Left kidney (tissue), 8 donors: ENCODE measurements at places on chromosomes 1 and 21. TPM values are rescaled to one million over a fixed set of nuclear protein-coding genes. Genes with fewer than 3 reads are reported as not detected.

COL6A1 gene
- 205 TPM for polyA plus RNA-seq

TNFRSF14 gene
- 17.8 TPM for polyA plus RNA-seq

HUNK gene
- polyA plus RNA-seq: 18.1 TPM

EPHA10 gene
- polyA plus RNA-seq: 0.23 TPM

CCDC30 gene
- 26.7 TPM for polyA plus RNA-seq

RRP15 gene
- polyA plus RNA-seq: 27.4 TPM

IL12RB2 gene
- 0.65 TPM for polyA plus RNA-seq

DISP1 gene
- polyA plus RNA-seq: 17.2 TPM

ZDHHC18 gene
- polyA plus RNA-seq: 21.2 TPM

CC2D1B gene
- polyA plus RNA-seq: 37.8 TPM

LYSMD1 gene
- 16.9 TPM for polyA plus RNA-seq

GJA5 gene
- polyA plus RNA-seq: 16.3 TPM

ECM1 gene
- 11.9 TPM for polyA plus RNA-seq

ZNF697 gene
- polyA plus RNA-seq: 21.9 TPM

NTMT2 gene
- not detected for polyA plus RNA-seq

KRTAP21-2 gene
- not detected for polyA plus RNA-seq

ANXA9 gene
- polyA plus RNA-seq: 17.1 TPM

SLC41A1 gene
- 35.4 TPM for polyA plus RNA-seq

FAM163A gene
- 0.57 TPM for polyA plus RNA-seq

GBP5 gene
- 0.28 TPM for polyA plus RNA-seq

PKN2 gene
- 91.3 TPM for polyA plus RNA-seq

DDX59 gene
- polyA plus RNA-seq: 38.2 TPM

ANKRD34A gene
- 0.57 TPM for polyA plus RNA-seq

ZNF672 gene
- 20.2 TPM for polyA plus RNA-seq

MYOM3 gene
- polyA plus RNA-seq: 22.1 TPM

COA6 gene
- 31.2 TPM for polyA plus RNA-seq

RAB3B gene
- 7.3 TPM for polyA plus RNA-seq

LCE2D gene
- polyA plus RNA-seq: not detected

KRTAP10-12 gene
- polyA plus RNA-seq: not detected

AIRE gene
- 0.42 TPM for polyA plus RNA-seq

XPR1 gene
- polyA plus RNA-seq: 46.2 TPM

SHISAL2A gene
- polyA plus RNA-seq: 2.2 TPM

MMEL1 gene
- polyA plus RNA-seq: 1.6 TPM

PPIAL4G gene
- polyA plus RNA-seq: 0.13 TPM

CAPZA1 gene
- 151 TPM for polyA plus RNA-seq
